GM23338 (cell line): ENCODE measurements at places on chromosomes 4 and X. TPM values are rescaled to one million over a fixed set of nuclear protein-coding genes. Genes with fewer than 3 reads are reported as not detected.

The SMAD1 gene
- 30.3 and 33.6 TPM in 2 replicates for total RNA-seq

The ADGRG2 gene
- 10.8 and 12.2 TPM in 2 replicates for total RNA-seq

The LONRF3 gene
- 0.10 and 0.12 TPM in 2 replicates for total RNA-seq

The EIF2S3 gene
- total RNA-seq = 246 and 323 TPM in 2 replicates
